ENCODE measurements at places on chromosomes 2 and 18.

DNA sequence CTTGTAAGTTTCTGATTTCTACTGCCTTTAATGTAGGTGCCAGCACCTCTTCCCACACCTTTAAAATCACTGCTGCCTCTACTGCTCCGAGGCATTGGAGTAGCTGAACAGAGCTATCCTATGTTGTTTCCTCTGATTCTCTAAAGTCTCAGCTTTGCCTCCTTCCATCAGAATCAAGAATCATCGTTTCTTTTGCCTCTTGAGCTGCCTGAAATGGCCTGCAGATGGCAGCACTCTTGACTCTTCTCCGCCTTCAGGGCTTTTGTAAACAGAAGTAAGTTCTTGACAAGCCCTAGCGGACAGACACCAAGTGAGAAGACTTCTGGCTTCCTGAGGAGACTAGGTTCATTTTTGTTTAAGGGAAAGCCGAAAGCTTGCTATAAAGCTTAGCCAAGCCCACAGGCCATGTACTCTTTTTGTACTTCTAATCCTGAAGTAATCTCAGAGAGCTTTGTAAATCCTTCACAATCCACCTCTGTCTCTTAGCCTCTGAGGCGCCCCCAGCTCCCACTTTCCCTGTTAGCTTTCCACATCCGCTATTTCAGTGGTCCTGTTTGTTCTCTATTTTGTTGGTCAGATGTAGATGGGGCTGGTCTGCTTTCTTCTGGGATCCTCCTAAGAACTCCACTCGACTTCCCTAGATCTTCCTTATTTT, 48.4 kb downstream of the GTF3C3 start:
- DNase-seq = peak; percentile 23

DNA sequence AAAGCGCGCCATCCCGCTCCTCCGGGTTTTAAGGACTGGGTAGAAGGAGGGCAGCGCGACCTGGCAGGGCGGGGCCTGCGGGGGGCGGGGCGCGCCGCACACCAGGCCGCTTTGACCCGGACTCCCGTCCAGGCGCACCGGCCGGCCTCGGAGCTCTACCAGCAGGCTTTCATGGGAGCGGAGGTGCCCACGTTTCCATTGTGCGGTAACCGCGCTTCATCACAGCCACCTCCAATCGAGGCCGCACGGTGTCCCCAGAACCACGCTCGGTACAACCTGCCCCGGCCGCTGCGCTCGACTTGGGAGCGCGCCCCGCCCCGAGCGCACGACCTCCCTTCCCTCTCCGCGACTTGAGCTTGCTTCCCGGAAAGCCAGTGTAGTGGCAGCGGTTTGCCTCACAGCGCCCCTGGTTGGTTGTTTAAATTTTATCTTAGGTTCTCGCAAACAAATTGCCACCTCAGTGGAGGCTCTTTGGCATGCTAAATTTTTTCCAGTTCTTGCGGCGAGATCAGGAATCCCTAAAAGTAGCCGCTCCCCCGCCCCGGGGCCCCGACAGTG, 280 bp upstream of the CYP1B1 start:
- DNase-seq = no peak

DNA sequence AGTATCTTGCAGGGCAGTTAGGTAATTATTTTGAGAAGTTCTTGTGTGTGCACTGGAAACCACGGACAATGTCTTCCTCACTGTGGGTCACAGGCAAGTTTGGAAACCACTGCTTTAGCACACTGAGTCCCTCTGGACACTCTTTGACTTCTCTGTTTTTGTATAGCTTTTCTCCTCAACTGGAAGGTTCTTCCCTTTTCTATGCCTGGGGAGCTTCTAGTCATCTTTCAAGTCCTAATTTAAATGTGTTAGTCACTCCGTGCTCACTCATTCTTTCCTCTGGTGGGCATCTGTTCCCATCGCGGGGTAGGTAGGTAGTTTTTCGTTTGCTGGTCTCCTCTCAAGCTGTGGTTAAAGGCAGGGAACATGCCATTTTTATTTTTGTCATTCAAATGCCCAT, 32.1 kb downstream of the E2F6 start:
- DNase-seq = no peak

DNA sequence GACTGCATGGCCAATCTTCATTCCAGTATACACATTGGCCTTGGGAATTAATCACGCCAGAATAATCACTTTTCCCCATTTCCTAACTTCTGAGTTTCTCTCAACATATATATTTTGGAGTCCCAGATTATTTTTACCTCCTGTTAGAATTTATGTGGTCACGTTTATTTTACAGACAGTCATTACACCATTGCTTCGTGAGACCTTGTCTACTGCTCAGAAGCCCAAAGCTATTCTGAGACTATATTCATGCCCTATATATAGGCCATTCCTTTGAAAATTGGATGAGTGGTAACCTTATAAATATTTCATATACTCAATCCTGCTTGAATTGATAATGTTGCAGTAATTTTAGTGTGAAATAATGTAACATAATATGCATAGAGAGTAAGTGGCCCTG, 610.0 kb upstream of the CDH2 start:
- DNase-seq = no peak

DNA sequence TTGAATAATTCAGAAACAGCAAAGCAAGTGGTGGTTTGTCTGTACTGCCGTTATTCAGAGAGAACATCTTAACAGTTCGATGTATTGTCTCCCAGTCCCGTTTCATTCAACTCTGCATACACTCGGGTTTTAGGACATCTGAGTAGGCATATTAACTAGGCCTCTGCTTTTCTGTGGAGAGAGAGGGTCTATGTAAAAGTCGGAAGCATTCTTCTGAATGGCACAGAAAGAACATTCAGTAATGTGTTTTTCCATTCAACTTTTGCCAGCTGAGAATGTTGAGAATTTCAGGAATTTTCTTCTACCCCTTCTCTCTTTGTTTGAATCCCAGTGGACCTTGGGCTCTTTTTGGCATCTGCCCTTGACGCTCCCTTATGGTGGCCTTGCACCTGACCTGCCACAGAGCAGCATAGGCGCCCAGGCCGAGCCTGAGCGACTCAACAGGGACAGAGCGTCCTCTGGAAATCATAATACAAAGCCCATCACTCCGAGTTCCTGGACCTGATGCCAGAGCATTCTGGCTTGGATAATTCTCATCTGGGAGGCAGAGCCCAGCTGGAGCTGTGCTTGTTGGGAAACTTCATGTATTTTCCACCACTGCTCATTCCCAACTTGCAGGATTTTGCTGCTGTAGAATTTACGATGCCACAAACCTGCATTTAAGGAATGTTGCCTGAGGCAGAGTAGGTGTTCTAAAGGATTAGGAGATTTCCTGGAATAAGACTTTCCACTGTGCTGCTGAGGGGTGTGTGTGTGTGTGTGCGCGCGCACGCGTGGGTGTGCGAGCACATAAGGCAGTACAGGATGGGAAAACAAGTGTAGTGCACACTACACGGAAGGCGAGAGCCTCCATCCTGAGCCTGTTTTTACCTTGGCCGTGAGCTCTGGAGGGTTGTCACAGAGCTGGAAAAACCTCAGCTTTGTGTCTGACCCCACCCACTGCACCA, 77.2 kb upstream of the TXNDC2 start:
- DNase-seq = no peak

GRCh38 chr18:7941533-7941932, 374.4 kb downstream of the PTPRM start:
- no peak for DNase-seq

GRCh38 chr2:223008956-223009355, 43.0 kb upstream of the KCNE4 start:
- no peak for DNase-seq

DNA sequence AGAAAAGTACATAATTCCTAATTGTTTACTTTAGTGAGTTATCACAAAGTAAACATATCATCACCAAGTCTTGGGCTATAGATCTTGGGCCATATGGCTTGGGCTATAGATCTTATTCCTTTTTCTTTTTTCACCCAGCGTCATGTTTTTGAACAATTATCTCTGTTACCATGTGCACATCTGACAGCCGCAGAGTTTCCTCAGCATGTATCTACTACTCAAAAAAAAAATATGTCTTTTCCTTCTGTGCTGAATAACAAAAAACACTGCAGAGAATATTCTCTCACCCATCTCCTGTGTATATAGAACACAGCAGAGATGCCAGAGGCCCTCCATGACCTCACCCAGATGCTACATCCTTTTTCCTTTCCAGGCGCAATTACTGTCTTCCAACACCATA, 76.2 kb upstream of the MYO3B start:
- DNase-seq = no peak

Measured in stimulated activated CD8-positive, alpha-beta memory T cell treated with anti-CD3 and anti-CD28 coated beads, Interleukin-7, amount 100 ng/mL, for 1 hour (primary cell).